ENCODE measurements at places on chromosomes 7 and 10. TPM values are rescaled to one million over a fixed set of nuclear protein-coding genes. Genes with fewer than 3 reads are reported as not detected.

The TMEM196 gene
- total RNA-seq, result not detected

The CLDN12 gene
- 26.9 TPM for total RNA-seq

The MYOZ1 gene
- not detected for total RNA-seq

The KIF5B gene
- total RNA-seq, result 82.3 TPM

The RHOBTB1 gene
- total RNA-seq, result 7.0 TPM

The NPFFR1 gene
- 0.01 TPM for total RNA-seq

The DUSP5 gene
- 100 TPM for total RNA-seq

The C10orf105 gene
- total RNA-seq, result not detected

The GRID2IP gene
- total RNA-seq, result not detected

The GIMAP8 gene
- total RNA-seq, result not detected

The SHTN1 gene
- 30.8 TPM for total RNA-seq

The ZNRF2 gene
- 5.2 TPM for total RNA-seq

The GFRA1 gene
- 12.3 TPM for total RNA-seq

The AMPH gene
- total RNA-seq, result not detected

Data from A549 treated with DMSO at 1 μM for 4 hours (cell line).